HFFc6 (cell line): ENCODE measurements at places on chromosomes 7 and 10.

GRCh38 chr7:129781928-129782817, 170.6 kb downstream of the UBE2H start:
- no peak for DNase-seq

- DNase-seq = peak; percentile 32
These were observed 1.4 kb downstream of the SFR1 start for GRCh38 chr10:104123397-104123796.

DNA sequence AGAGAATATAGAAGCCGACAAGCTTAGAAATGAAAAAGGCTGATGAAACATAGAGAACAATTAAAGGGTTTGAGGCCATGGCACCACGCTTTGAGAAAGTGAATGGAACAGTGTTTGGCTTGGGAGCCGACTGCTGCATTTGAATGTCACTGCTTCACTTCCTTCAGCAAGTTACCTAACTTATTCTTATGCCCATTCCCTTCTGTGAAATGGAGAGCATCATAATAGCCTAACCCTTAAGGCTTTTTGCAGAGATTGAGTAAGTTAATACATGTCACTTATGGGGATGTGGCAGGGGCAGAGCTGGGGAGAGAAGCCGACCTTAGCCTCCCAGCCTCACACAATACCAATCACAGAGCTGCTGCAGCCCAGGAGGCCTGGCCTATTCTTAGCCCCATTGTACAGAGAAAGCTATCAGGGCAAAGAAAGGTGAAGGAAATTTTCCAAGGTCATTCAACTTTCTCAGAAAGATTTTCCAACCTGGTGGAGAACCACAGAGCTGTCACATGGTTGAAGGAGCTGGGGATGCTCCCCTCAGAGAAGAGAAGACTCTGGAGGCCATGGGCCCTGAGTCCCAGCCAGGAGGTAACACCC, 186.0 kb upstream of the GDF10 start:
- no peak for DNase-seq

DNA sequence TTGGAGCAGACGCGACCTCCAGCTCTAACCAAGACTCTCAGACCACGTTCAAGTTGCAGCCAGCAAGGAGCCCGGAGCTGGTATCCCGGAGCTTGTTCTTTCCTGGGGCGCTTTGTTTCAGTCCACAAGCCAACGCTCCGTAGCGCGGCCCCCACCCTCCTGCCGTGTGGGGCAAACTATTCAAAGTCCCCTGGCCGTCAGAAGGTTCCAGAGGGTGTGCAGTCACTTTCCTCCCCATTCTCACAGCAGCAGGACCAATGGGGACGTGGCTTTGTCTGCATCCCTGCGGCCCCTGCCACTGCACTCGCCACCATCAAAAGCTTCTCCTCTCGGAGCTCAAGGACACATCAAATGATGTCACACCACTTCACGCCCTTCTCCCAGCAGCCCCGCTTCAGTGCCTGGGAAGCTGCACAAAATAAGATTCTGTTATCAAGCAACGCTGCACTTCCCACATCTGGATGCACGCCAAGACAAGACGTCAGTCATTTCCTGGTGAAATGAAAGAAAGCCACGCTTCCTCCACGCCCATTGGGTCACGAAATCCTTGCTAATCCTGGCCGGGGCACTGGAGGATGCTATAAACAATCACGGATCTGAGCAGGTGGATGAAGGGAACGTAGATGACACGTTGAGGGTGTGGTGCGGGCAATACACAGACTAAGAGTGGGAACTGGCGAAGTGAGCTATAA, 348.2 kb downstream of the PTPRN2 start:
- DNase-seq = no peak

DNA sequence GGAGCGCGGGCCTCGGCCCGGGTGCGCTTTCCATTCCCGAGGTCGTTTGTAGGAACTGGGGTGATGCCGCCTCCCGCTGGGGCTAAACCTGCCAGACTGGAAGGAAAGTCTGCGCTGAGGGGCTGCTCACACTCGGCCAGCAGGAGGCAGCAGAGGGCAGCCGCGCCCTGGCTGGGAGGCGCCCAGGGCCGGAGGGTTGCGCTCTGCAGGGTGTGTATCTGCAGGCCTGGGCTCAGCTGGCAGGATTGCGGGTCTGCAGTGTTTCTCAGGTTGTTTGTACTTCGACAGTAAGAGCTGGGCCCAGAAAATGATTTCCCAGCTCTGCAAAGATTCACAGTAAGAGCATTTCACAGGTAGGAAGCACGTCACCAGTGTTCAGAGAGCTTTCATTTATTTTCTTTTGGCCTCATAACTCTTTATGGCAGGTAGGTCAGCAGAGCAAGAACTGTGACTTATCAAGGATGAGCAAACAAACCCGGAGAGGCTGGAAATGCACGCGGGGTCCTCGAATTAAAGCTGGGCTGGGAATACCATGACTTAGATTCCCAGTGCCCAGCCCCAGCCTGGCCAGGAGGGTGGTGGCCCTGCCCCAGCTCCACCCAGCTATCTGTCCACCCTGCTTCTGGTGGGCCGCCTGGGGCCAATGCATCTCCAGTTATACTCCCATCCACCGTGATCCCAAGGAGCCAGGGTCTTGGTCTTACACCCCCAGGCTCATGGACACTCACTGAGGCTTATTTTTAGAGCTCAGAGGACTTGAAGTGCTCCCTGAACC, 15.2 kb upstream of the PPP2R2D start:
- peak; percentile 36 for DNase-seq

- no peak for DNase-seq
These were observed 25.8 kb upstream of the GPNMB start for GRCh38 chr7:23220690-23221305.

DNA sequence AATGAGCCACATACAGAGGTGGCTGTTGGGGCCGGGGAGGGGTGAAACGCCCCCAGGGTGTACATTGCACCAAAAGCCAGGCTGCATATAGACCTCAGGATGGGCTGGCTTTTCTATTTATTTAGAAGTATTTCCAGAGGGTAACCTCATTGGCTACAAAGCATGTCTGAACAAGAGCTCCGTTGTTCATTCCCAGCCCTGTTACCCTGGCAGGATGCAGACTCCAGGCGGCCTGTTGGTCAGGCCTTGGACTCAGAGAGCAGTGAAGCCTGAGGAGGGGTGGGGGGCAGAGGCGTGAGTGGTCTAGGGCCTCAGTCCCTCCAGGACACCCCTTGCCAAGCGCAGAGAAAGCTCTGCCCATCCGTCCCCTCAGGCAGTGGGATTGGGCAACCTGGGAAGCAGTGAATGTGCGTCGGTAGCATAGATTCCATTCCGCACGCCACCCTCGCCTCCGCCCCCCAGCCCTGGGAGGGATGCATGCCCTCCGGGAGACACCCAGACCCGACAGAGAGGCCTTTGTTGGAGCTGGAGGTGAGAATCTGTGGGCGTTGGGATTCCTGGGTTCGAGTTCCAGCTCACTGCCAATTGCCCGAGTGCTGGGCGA, 41.9 kb downstream of the TCF7L2 start:
- DNase-seq = no peak

GRCh38 chr10:100718197-100718742, 27.1 kb upstream of the PAX2 start:
- no peak for DNase-seq

DNA sequence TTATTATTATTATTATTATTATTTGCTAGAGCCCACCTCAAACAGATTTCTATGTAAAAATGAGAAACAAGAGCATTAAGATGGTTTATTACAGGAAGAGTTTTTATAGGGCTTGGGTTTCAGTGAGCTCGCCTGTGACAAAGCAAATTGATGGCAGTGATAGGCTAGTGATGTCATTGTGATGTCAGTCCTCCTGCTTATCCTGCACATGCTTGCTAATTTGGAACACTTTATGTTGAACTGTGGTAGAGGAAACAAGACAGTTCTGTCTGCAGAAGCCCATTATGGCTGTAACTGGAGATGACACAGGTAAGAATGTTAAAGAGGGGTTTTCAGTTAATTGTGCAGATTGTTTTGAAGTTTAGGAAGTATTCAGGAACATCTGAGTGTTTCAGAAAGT, 68.3 kb downstream of the CREM start:
- peak; percentile 52 for DNase-seq

- DNase-seq = no peak
These were observed 25.7 kb upstream of the FAM133B start for GRCh38 chr7:92615861-92616260.

- DNase-seq = no peak
These were observed 67.3 kb downstream of the ZNRF2 start for GRCh38 chr7:30351724-30352123.

- DNase-seq = peak; percentile 22
These were observed 142.5 kb upstream of the LRRTM3 start for GRCh38 chr10:66783316-66783715.

DNA sequence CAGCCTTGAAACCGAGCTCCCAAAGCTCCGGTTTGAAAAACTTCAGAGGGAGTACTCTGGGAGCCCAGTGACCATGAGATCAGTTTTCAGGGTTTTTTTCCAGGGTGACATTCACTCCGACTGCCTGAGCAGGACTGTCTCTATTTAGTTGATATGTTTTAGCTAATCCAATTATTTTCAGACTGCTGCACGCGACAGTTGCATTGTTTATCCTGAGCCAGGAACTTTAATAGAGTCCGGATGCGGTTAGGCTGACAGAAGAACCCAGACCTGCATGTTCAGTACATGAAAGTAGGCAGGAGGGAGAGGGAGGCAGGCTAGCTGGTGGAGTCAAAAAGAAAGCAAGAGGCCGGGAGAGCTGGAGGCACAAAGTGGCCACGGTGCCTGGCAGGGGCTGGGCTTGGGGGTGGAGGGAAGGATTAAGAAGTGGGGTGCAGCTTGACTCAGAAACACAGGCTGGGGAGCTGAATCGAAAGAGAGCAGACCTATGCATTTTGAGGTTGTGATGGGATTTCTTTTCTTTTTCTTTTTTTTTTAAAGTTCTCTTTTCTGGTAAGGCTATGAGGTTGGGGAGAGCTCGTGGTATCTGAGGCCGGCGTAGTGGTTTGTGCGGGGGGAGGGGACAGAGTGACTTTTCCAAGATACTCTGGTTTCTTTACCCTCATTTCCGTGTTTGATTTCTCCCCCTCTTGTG, 5.7 kb downstream of the GATA3 start:
- peak; percentile 46 for DNase-seq

DNA sequence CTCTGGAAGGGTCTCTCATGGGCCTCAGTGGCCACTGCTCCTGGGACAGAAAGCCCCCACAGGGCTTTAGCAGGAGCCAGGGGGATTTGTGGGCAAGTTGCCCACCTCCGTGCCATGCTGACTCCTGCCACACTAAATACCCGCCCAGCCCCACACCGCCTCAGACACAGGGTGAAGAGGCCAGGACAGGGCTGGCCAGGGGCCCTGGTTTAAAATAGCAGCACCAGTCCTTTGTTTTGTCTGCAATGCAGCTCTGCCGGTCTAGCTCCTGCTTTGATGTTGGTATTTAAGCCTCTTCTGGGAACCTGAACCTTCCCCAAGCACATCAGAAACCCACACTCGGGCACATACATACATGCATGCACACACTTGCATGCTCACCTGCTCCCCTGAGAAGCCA, 14.4 kb upstream of the TNRC18 start:
- DNase-seq = no peak

DNA sequence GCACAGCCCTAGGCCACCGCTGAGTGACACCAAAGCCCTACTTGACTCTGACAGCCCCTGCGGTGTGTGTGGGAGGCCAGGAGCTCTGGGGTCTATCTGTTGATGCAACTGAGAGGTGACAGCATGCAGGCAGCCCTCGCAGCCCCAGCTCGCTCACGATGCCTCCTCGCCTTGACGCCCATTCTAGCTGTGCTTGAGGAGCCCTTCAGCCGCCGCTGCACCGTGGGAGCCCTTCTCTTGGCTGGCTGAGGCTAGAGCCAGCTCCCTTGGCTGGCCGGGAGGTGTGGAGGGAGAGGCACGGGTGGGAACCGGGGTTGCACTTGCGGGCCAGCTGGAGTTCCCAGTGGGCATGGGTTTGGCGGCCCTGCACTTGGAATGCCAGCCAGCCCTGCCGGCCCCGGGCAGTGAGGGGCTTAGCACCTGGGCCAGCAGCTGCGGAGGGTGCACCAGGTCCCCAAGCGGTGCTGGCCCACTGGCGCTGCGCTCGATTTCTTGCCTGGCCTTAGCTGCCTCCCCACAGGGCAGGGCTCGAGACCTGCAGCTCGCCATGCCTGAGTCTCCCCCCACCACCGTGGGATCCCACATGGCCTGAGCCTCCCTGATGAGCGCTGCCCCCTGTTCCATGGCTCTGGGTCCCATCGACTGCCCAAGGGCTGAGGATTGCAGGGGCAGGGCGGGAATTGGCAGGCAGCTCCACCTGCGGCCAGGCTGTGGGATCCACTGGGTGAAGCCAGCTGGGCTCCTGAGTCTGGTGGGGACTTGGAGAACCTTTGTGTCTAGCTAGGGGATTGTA, 31.6 kb upstream of the POM121L12 start:
- no peak for DNase-seq

DNA sequence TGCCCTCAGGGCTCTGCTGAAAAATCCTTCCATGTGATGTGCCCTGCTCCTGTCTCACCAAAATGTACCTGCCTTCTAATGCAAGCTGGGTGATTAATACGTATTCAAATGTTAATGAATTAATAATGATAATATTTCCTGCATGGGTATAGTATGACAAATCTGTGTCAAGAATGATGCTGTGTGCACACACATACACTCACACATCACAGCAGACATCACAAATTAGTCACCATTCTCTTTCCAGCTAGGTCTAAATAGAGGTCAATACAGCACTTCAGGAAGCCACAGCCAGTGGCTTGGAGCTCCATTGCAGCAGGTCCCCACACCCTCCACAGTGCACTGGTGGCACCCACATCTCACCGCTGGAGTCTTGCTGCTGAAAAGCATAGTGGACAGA, 681.2 kb upstream of the NRP1 start:
- no peak for DNase-seq

DNA sequence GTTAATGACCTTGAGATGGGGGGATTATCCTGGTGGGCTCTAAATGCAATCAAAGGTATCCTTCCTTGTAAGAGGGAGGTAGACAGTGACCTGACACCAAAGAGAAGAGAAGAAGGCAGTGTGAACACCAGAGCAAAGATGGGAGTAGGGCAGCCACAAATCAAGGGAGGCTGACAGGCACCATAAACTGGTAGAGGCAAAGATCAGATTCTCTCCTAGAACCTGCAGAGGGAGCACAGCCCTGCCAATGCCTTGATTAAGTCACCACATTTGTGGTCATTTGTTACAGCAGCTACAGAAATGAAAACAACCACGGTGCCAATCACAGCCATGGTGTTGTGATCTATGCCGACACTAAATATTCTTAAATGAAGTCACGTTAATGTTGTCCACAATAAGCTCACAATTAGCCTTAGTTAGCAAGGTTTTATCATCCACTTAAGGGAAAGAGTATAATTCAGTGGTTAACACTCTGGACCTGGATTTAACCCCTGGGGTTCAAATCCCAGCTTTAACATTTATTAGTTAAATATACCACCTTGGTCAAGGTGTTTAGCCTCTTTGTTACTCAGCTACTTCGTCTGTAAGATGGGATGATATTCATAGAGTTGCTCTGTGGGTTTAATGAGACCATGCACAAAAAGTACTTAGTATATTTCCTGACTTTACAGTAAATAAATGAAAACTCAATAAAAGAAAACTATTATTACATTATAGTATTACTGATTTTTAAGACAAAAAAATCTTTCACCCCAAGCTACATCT, 70.8 kb downstream of the SGMS1 start:
- peak; percentile 38 for DNase-seq

- no peak for DNase-seq
These were observed 421.9 kb downstream of the PTPRN2 start for GRCh38 chr7:158165711-158166110.
